ENCODE measurements at places on chromosomes 7 and 10. TPM values are rescaled to one million over a fixed set of nuclear protein-coding genes. Genes with fewer than 3 reads are reported as not detected.

TRPV5 gene
- not detected for total RNA-seq

MACROH2A2 gene
- total RNA-seq: 17.6 TPM

NUTM2E gene
- 0.24 TPM for total RNA-seq

ASAH2 gene
- 0.24 TPM for total RNA-seq

OR13A1 gene
- total RNA-seq: under 0.01 TPM

COBL gene
- 1.1 TPM for total RNA-seq

SH2D4B gene
- under 0.01 TPM for total RNA-seq

TBX20 gene
- not detected for total RNA-seq

ADRB1 gene
- 4.0 TPM for total RNA-seq

RPEL1 gene
- total RNA-seq: under 0.01 TPM

THSD7A gene
- 0.48 TPM for total RNA-seq

MLXIPL gene
- not detected for total RNA-seq

CALHM3 gene
- not detected for total RNA-seq

LRRC17 gene
- total RNA-seq: 0.72 TPM

LIPA gene
- total RNA-seq: 34.1 TPM

AGR3 gene
- total RNA-seq: not detected

PLEKHS1 gene
- total RNA-seq: under 0.01 TPM

DGKI gene
- total RNA-seq: not detected

GNAT3 gene
- not detected for total RNA-seq

FAM25G gene
- not detected for total RNA-seq

FAM53B gene
- total RNA-seq: 30.1 TPM

STK32C gene
- 14.2 TPM for total RNA-seq

FZD8 gene
- total RNA-seq: 9.6 TPM

SEMA3E gene
- total RNA-seq: under 0.01 TPM

MMD2 gene
- not detected for total RNA-seq

GPRIN2 gene
- total RNA-seq: 0.85 TPM

TRAPPC14 gene
- 3.1 TPM for total RNA-seq

MKI67 gene
- total RNA-seq: 0.21 TPM

GPR26 gene
- total RNA-seq: not detected

PAX4 gene
- not detected for total RNA-seq

ITIH5 gene
- 0.21 TPM for total RNA-seq

PNLIP gene
- not detected for total RNA-seq

SH2B2 gene
- total RNA-seq: 7.0 TPM

CEP55 gene
- 2.3 TPM for total RNA-seq

TAS2R3 gene
- 1.4 TPM for total RNA-seq

KCNH2 gene
- 0.21 TPM for total RNA-seq

LRRC27 gene
- 4.0 TPM for total RNA-seq

PIP gene
- total RNA-seq: not detected

PTF1A gene
- not detected for total RNA-seq

RAPGEF5 gene
- 7.5 TPM for total RNA-seq

SEMA4G gene
- 0.21 TPM for total RNA-seq

FAM13C gene
- total RNA-seq: 0.24 TPM

AEBP1 gene
- 3.6 TPM for total RNA-seq

INSYN2A gene
- total RNA-seq: under 0.01 TPM

PCDH15 gene
- total RNA-seq: not detected

GLUD1 gene
- 212 TPM for total RNA-seq

GDF2 gene
- total RNA-seq: not detected

CPA4 gene
- 6.6 TPM for total RNA-seq

ATRNL1 gene
- total RNA-seq: 0.43 TPM

CRYGN gene
- not detected for total RNA-seq

PDGFA gene
- total RNA-seq: 38.1 TPM

LRWD1 gene
- total RNA-seq: 39.0 TPM

NUDT13 gene
- 0.72 TPM for total RNA-seq

AS3MT gene
- 4.9 TPM for total RNA-seq

All from tracheal epithelial cell (primary cell).